Skin of body (tissue), 3 donors: ENCODE measurements at places on chromosomes 1 and 21. TPM values are rescaled to one million over a fixed set of nuclear protein-coding genes. Genes with fewer than 3 reads are reported as not detected.

The RBM11 gene
- 0.30 TPM for total RNA-seq

The WNT9A gene
- total RNA-seq = 1.5 TPM

The C8A gene
- total RNA-seq = not detected

The OLFML2B gene
- 25.3 TPM for total RNA-seq

The ATP6V0B gene
- 58.6 TPM for total RNA-seq

The SMIM1 gene
- 2.5 TPM for total RNA-seq

The SPATA1 gene
- total RNA-seq = 0.79 TPM

The OR6Y1 gene
- total RNA-seq = not detected

The RGSL1 gene
- not detected for total RNA-seq

The CRYAA gene
- total RNA-seq = not detected

The ZNF644 gene
- 93.9 TPM for total RNA-seq

The RGS8 gene
- not detected for total RNA-seq

The EPHA2 gene
- total RNA-seq = 42.0 TPM

The UTS2 gene
- 0.30 TPM for total RNA-seq

The TCP10L gene
- total RNA-seq = 0.79 TPM

The MYCL gene
- total RNA-seq = 9.6 TPM

The MAP10 gene
- total RNA-seq = 2.4 TPM

The C1orf210 gene
- 0.99 TPM for total RNA-seq

The CELA3A gene
- not detected for total RNA-seq

The LCE1A gene
- 1.7 TPM for total RNA-seq

The KRTAP21-2 gene
- total RNA-seq = 1.3 TPM

The SELE gene
- total RNA-seq = 14.0 TPM

The C1orf21 gene
- 20.4 TPM for total RNA-seq

The HSPA6 gene
- 8.2 TPM for total RNA-seq

The C1orf105 gene
- total RNA-seq = 2.8 TPM

The FOXD2 gene
- total RNA-seq = 0.30 TPM

The CCDC27 gene
- total RNA-seq = not detected

The DIRAS3 gene
- 1.4 TPM for total RNA-seq

The PCP4 gene
- total RNA-seq = not detected

The FAM76A gene
- total RNA-seq = 10.9 TPM

The SPRR4 gene
- 17.7 TPM for total RNA-seq
